Adipocyte (in vitro differentiated cells): ENCODE measurements at places on chromosomes 3 and 15.

DNA sequence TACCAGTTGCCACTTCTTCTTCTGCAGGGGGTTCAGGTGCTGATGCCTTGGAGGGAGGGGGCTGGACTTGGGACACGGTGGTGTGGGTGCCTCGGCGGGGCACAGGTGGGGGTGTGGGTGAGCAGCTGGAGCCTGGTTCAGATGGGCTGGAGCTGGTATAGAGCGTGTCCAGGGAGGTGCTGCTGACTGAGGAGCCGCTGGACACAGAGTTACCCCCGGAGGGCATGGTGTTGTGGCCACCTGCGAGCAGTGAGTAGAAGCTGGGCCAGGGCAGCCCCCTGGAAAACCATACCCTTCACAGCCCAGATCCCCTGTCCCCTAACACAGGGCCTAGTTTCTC is 4.2 kb downstream of the NCKIPSD start:
- no peak for DNase-seq

DNA sequence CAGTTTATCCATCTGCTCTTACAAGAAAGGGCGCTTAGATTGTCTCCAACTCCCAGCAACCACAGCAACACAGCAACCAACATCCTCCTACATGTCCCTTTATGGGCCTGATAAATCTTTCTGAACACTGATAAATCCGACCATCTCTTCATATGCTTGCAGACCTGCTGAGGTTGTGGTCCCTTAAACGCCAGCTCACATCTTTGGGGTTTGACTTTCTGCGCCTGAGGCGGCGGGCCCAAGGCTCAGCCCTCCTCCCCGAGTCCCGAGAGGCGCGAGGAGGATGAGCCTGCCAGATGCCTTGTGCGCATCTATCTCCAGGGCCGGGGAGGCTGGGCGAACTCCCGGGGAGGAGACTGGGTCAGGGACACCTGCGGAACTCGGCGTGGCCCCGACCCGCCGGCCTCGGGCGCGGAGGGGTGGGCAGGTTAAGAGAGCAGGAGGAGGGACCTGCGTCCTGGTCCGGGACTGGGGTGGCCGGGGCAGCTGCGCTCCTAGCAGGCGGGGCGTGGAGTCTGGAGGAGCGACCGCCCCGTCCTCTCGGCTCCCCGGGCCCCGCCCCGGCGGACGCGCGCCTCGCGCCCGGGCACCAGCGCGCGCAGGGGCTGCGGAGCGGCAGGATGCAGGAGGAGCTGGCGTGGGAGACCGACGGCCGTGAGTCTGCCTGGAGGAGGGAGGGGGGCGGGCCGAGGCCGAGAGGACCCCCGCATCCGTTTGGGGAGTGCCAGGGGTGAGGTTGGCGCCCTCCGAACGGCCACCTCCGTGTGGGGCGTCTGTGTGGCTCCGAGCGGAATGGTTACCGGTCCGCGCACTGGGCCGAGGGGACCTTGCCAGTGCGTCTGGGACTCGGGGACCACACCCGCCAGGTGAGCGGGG is at the start of gene ANKDD1A:
ANKDD1A (plus strand) TSS at position 592 of the 876 bp plus-strand sequence; CDS start at position 621, 29 bp downstream.
- peak; percentile 78 for DNase-seq

GRCh38 chr15:101329867-101330380 is 34.9 kb upstream of the SNRPA1 start:
- no peak for DNase-seq

- DNase-seq: no peak
These were observed 19.8 kb upstream of the LYSMD4 start for GRCh38 chr15:99753066-99753465.

- peak; percentile 97 for DNase-seq
These were observed at the start of the genes EXOSC7 and ZDHHC3 for GRCh38 chr3:44976002-44976815. Gene EXOSC7 (plus strand): TSS chr3:44976244. CDS start chr3:44976278, 34 bp downstream. Gene ZDHHC3 (minus strand): TSS chr3:44976174. CDS start chr3:44959436, 16,738 bp downstream.

DNA sequence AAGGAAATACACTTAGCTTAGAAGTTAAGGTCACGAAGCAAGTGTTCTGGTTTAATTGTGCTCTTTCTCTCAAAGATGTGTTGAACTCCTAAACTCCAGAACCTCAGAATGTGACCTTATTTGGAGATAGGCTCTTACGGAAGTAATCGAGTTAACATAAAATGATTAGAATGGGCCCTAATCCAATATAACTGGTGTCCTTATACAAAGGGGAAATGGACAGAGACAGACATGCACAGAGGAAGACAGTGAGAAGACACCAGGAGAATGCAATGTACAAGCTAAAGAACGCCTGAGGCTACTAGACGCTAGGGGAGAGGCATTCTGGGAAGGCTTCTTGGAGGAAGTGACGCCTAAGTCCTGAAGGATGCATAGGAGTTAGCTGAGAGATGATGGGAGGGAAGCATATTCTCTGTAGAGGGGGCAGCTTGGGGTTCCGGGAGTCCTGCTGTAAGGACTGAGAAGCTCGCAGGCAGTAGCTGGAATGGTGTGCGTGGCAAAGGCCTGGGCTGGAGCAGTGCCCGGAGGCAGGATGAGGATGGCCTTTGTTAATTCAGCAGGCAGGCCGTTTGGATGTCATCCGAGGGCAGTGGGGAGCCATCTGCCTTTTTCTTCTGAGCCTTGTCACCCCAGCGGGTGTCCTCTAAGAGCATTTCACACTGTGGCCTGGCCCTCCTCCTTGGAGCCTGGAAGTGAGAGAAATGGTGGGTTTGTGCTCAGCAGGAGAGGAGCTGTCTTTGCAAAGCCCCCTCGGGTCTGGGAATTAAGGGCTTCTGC is 513.4 kb downstream of the SHQ1 start:
- no peak for DNase-seq

DNA sequence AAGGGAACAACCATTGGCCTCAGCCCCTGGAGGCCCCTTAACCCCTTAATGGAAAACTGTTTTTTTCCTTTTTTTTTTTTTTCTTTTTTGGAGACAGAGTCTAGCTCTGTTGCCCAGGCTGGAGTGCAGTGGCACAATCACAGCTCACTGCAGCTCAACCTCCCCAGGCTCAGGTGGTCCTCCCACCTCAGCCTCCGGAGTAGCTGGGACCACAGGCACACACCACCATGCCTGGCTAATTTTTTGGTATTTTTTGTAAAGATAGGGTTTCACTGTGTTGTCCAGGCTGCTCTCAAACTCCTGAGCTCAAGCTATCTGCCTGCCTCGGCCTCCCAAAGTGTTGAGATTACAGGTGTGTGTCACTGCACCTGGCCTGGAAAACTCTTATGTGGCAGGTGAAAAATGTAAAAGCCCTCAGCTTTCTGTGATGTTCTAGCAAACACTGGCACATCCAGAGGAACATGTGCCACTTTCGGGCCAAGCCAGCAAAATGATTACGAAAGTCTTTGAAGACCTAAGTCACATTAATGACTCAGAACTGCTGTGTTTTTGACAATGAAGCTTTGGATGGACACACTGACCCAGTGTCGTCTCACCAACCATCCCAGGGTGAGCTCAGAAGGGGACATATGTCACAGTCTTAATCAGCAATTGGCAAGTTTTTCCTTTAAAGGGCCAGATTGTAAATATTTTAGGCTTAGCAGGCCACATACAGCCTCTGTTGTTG is 189.3 kb upstream of the TPM1 start:
- DNase-seq: peak; percentile 25

DNA sequence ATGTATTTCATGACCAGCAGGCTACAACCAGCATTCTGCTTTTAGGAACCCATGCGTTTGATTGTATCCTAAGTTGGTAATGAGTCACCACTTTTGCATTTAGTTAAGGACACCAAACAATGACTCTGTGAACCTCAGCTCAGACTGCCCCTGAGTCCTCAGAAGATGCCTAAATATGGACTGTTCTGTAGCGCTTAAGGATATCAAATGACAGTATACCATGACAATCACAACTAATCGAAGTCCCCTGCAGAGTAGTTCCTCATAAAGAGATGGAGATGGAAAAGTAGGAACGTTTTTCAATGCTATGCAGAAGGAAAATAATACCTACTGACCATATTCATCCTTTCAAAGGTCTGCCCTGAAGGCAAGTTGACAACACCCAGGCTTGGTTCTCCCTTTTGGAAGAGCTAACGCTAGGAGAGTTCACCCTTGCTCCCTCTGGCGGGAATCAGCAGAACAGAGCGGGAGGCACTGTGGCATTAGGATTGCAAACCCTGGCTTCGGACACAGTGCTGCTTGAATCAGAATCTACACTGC is 508.6 kb downstream of the FHIT start:
- peak; percentile 22 for DNase-seq

- peak; percentile 45 for DNase-seq
These were observed 48.8 kb upstream of the PRTG start for GRCh38 chr15:55791551-55792400.

GRCh38 chr3:76307556-76307955 is 522.2 kb upstream of the ZNF717 start:
- DNase-seq: peak; percentile 39

DNA sequence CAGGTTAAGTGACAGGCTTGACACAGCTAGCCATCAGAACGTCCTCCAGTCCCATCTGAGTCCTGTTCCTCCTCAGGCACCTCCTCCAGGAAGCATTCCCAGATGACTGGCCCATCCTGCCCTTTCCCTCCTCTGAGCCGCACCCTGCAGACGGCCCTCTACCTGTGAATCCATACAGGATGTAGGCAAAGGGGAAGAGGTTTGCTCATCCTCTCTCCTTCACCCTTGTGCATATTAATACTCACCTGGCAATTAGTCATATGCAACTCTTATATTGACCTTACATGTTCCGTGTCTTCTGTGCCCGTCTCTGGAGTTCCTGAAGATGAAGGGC is 61.9 kb downstream of the SMAD3 start:
- DNase-seq: no peak

DNA sequence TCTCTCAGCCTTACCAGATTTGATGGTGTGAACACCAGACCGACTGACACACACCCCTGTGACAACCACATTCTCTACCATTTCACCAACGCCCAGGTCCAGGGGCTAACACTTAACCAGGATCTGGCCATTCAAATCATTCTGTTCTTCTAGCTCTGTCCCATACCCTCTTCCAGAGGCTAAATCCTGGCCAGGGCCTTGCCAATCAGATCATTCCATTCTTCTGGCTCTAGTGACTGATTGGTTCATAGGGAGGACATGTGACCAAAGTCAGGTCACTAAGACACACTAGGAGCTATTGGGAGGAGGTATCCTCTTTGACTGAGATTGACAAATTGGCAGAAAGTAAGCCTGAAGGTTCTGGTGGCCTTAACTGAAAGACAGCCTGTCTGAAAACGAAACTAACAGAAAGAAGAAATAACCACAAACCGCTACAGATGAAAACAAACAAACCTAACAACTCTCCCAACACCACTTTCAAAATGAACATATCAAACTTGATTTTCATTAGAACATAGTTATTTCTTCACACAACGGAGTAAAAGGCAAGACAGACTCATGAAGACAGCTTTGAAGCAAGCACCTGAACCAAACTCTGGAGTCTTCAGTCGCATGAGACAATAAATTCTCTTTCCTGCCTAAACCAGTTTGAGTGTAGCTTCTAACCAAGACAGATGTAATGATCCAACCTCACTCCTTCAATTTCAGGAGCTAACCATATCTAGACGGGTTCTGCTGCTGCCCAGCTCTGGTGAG is 68.5 kb downstream of the TRANK1 start:
- DNase-seq: no peak

GRCh38 chr3:151772825-151773480 is 39.2 kb downstream of the AADACL2 start:
- no peak for DNase-seq

- no peak for DNase-seq
These were observed 34.1 kb upstream of the RARRES1 start for GRCh38 chr3:158766364-158766763.

DNA sequence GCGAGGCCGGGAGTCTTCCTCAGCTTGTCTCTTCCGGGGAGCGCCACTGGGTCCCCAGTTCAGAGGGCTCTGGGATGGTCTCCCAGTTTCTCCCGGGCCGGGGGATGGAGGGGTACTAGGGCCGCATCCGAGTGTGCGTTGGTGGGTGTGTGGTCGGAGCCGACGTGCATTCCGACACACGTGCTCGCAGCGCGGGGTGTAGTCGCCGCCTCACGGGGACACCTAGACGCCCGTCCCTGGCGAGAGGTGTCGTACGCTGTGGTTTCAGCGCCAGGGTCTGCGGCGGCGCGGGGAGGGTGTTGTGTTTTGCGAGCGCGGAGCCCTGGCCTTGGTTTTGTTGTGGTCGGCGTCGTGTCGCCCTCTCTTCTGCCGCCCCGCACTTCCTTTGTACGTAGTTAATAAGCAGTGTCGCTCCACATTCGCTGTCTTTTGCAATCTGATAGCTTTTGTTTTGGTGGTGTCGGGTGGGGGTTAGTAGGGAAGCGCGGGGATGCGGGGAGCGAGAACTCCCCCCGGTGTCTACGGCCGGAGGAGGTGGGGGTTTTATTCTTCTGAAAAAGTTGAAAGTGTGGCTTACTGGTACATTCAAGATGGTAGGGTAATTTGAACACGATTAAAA is 2.2 kb downstream of the IGF1R start:
- DNase-seq: peak; percentile 65

DNA sequence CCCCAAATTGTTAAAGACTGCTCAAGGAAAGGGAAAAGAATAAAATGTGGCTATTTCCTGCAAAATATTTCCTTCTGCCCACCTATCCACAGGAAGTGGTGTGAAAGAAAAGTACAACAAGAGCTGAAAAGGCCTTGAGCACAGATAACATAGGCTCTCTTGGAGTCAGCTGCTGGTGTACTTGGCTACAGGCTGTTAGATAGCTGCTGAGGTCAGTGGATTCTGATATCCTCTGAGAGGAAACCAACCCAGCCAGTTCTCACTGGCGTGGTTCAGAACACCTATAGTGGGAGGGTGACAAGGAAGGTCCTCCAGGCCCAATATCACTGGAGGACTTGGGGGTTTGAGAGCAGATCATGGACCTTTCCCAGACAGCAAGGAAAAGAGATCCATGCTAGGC is 124.4 kb upstream of the GAP43 start:
- no peak for DNase-seq

DNA sequence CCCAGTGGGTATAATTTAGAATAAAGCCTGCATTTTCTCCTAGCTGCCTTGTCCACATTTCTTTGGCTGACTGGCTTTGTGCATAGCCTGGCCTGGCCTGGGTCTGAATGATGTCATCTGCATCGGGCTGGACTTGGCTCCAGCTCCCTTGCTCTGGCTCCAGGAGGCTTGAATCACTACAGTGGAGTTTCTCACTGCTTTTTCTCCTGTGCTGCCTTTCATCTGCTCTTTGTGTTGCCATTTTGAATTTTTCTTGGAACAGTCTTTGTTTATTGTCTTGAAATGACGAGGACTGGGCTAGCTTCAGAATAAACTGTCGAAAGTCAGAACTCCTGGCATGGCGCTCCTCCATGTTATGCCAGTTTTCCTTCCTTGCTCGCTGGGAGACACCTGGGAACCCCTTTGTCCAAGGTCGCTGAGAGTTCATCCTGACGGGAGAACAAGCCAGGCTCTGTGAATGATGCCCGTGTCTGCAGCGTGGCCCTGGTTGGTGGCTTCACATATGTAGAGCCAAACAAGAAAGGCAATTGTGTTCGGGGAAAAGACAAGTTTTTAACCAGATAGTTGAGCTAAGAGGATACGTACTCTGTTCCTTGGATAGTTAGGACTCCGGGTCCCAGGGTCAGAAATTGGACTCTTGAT is 258.9 kb downstream of the PDZRN3 start:
- DNase-seq: peak; percentile 47

GRCh38 chr3:171346582-171347300 is 113.5 kb downstream of the TNIK start:
- peak; percentile 39 for DNase-seq

DNA sequence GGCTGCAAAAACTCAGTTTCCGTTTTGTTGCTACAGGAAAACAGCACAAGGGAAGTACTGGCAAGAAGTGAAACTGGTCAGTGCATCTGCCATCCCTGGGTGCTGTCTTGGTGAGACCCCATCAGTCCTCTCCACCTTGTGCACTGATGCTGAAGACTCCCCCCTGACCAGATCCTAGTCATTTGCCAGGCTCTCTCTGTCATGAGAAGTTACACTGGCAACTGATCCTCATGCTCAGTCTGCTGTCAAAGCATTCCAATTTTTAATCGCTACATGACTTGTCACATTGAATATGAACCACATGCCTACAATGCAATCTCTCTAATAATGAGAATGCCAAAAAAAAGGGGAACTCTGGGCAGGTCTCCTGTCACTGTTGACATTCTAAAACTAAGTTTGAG is 296.5 kb downstream of the ZIC1 start:
- DNase-seq: no peak
